Central memory CD8-positive, alpha-beta T cell (primary cell): ENCODE measurements at places on chromosomes 6 and 20.

GRCh38 chr6:3309391-3310050 is 50.8 kb downstream of the PSMG4 start:
- H3K4me1 ChIP-seq = no peaks in the 10 kb centered on the region
- H3K27ac ChIP-seq = no peak overlapping the region
- no peak for DNase-seq
- no peaks in the 10 kb centered on the region for H3K36me3 ChIP-seq
- no peak overlapping the region for H3K4me3 ChIP-seq

- peak; percentile 79 for DNase-seq
- H3K27me3 ChIP-seq = no peaks in the 10 kb centered on the region
- H3K36me3 ChIP-seq = peaks cover 15% of the 10 kb centered on the region
- peaks cover 44% of the 10 kb centered on the region for H3K4me1 ChIP-seq
- H3K27ac ChIP-seq = peak within 1 kb of the TSS; percentile 92
- H3K4me3 ChIP-seq = peak within 1 kb of the TSS; percentile 91
Observed at GRCh38 chr6:4776131-4776492, at the start of gene CDYL. TSS of gene CDYL (plus strand) at chr6:4776404. CDS start at chr6:4776784, 380 bp downstream.

DNA sequence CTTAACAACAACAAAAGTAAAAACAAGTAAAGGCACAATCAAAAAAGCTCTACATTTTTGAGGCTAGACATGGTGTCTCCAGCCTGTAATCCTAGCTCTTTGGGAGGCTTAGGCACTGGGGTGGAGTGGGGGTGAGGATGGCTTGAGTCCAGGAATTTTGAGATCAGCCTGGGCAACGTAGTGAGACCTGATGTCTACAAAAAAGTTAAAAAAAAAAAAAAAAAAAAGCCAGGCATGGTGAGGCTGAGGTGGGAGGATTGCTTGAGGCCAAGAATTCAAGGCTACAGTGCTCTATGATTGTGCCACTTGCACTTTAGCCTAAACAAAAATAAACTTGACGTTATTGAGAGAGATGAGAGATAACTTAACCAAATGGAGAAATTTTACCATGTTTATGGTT is 60.1 kb downstream of the QKI start:
- peak overlapping the region; percentile 42 for H3K27ac ChIP-seq
- H3K36me3 ChIP-seq = peaks cover 18% of the 10 kb centered on the region
- no peaks in the 10 kb centered on the region for H3K27me3 ChIP-seq

DNA sequence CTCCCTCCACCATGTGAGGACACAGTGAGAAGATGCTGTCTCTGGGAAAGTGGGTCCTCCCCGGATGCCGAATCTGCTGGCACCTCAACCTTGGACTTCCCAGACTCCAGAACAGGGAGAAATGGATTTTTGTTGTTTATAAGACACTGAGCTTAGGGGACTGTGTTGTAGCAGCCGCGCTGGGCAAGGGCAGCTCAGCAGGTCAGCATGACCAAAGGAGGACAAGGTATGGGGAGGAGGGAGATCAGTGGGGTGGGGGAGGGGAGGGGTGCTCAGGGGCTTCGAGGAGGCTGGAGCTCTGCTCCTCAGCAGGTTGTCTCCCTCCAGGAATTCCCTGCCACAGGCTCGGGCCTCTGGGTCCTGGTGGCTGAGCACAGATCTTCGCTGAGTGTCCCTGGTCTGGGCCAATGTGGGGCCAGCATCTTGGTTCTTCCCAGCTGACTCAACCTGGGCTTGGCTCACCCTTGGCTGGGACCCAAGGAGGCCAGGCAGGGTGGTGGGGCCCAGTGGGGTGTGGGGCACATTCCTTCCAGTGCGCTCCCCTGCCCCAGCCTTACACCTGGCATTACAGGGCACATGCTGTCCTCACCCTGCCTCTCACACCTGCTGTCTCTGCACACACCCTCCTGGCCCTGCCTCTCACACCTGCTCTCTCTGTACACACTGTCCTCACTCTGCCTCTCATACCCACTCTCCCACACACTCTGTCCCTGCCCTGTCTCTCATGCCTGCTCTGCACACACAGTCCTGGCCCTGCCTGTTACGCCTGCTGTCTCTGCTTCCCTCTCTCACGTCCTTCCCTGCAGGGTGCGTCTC is 107.3 kb downstream of the SYCP2 start:
- no peaks in the 10 kb centered on the region for H3K4me1 ChIP-seq
- no peaks in the 10 kb centered on the region for H3K36me3 ChIP-seq
- peaks cover 26% of the 10 kb centered on the region for H3K27me3 ChIP-seq
- DNase-seq = no peak
- no peak overlapping the region for H3K4me3 ChIP-seq
- no peak overlapping the region for H3K27ac ChIP-seq

DNA sequence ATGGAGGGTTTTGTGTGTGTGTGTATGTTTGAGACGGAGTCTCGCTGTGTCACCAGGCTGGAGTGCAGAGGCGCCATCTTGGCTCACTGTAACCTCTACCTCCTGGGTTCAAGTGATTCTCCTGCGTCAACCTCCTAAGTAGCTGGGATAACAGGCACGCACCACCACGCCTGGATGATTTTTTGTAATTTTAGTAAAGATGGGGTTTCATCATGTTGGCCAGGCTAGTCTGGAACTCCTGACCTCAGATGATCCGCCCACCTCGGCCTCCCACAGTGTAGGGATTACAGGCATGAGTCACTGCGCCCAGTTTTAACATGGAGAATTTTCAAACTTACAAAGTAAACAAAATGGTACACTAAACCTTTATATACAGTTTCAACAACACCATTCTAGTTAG is 22.8 kb downstream of the AMD1 start:
- H3K27ac ChIP-seq = no peak overlapping the region
- peaks cover 46% of the 10 kb centered on the region for H3K36me3 ChIP-seq
- no peak for DNase-seq
- H3K4me1 ChIP-seq = no peaks in the 10 kb centered on the region
- H3K27me3 ChIP-seq = no peaks in the 10 kb centered on the region

- peaks cover 82% of the 10 kb centered on the region for H3K27me3 ChIP-seq
- no peak overlapping the region for H3K27ac ChIP-seq
- H3K36me3 ChIP-seq = peaks cover 4% of the 10 kb centered on the region
- peaks cover 14% of the 10 kb centered on the region for H3K4me1 ChIP-seq
- H3K4me3 ChIP-seq = no peak overlapping the region
- DNase-seq = peak; percentile 38
Observed at GRCh38 chr6:159174263-159174969, 5.2 kb downstream of the FNDC1 start.

DNA sequence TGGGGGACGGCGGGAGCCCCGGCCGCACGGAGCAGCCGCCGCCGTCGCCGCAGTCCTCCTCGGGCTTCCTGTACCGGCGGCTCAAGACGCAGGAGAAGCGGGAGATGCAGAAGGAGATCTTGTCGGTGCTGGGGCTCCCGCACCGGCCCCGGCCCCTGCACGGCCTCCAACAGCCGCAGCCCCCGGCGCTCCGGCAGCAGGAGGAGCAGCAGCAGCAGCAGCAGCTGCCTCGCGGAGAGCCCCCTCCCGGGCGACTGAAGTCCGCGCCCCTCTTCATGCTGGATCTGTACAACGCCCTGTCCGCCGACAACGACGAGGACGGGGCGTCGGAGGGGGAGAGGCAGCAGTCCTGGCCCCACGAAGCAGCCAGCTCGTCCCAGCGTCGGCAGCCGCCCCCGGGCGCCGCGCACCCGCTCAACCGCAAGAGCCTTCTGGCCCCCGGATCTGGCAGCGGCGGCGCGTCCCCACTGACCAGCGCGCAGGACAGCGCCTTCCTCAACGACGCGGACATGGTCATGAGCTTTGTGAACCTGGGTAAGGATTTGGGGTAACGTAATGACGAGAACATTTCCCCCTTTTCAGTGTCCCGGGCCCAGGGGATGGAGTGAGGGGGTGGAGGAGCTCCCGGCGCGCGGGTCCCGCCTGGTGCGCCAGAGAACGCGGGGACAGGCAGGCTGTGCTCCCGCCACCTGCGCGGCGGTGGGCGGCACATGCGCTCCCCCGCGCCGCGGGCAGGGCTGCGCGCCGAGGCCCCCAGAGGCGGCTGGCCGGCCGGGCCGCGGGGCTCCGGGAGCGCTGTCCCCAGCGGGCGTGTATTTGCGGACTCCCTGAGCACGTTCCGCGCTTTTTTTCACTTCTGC is 1.4 kb downstream of the BMP6 start:
- H3K4me3 ChIP-seq = peak overlapping the region; percentile 46
- no peak for DNase-seq
- H3K27ac ChIP-seq = no peak overlapping the region

DNA sequence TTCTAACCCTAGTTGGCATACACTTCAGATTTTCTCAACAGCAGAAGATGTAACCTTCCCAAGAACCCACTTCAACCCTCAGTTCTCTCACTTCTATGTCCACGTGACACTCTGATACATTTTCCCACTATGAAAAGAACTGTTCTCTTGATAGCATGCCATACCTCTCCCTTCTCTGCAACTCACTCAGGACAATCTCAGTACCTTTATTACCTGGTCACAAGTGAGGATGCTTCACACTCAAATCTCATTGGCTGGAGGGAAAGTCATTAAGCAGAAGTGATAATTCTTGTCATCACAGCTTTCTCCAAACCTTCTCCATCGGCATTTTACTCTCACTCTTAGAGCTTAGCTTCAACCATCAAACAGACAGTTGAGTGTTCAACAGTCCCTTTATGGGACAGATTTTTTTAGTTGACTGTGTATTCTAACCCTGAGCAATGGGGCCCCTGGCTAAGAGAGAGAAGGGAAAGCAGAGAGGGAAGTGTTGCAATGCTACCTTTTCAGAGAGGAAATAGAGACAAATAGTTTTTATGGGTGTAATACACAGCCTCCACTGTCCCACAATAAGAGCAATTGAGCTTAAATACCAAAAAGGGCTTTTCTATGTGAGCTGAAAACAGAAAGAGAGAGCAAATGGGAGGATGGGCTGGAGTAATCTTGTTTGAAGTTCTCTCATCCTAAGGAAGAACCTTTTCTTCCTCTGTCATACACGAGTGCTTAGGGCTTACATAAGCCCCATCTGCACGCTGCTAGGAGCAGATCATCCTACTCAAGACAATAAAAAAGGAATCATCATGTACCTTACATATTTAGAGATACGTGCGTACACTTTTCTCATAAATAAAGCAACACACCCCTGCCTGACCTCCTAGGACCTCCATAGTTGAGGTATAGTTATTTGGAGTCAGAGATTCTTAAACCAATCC is 16.0 kb downstream of the HLA-DPA1 start:
- no peak overlapping the region for H3K27ac ChIP-seq
- H3K4me1 ChIP-seq = peaks cover 10% of the 10 kb centered on the region
- DNase-seq = no peak
- no peaks in the 10 kb centered on the region for H3K27me3 ChIP-seq

GRCh38 chr6:25617997-25618396 is 34.0 kb upstream of the SCGN start:
- H3K27ac ChIP-seq = no peak overlapping the region
- H3K4me1 ChIP-seq = no peaks in the 10 kb centered on the region
- no peak for DNase-seq
- no peaks in the 10 kb centered on the region for H3K36me3 ChIP-seq

- H3K4me1 ChIP-seq = no peaks in the 10 kb centered on the region
- DNase-seq = no peak
- no peak overlapping the region for H3K4me3 ChIP-seq
- peaks cover 2% of the 10 kb centered on the region for H3K36me3 ChIP-seq
- no peaks in the 10 kb centered on the region for H3K27me3 ChIP-seq
Observed at GRCh38 chr6:157673596-157673995, 149.4 kb upstream of the SNX9 start.

- no peaks in the 10 kb centered on the region for H3K27me3 ChIP-seq
- no peaks in the 10 kb centered on the region for H3K36me3 ChIP-seq
- H3K27ac ChIP-seq = no peak overlapping the region
- no peaks in the 10 kb centered on the region for H3K4me1 ChIP-seq
- no peak for DNase-seq
- no peak overlapping the region for H3K4me3 ChIP-seq
Observed at GRCh38 chr20:9495701-9496100, 18.7 kb upstream of the LAMP5 start.

GRCh38 chr20:38114353-38114791 is 50.7 kb downstream of the TGM2 start:
- H3K27me3 ChIP-seq = no peaks in the 10 kb centered on the region
- H3K27ac ChIP-seq = no peak overlapping the region
- no peak for DNase-seq
- no peak overlapping the region for H3K4me3 ChIP-seq
- H3K36me3 ChIP-seq = no peaks in the 10 kb centered on the region

DNA sequence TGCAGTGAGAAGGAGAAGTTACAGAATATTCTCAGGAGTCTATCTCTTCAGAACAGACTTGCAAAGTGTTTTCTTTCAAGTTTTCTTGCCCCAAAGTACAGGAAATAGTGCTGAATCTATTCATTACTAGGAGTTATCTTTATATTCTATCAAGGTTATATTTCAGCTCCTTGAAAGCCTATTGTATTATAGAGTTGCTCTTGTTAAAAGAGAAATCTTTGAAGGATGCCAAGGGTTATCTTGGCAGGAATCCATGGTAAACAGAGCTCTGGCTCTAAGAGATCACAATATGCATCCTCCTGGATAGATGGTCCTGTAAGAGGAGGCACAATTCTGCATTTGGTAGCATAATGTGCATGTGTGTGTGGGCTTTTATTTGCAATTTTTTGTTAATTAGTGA is 21.2 kb upstream of the SNRPB2 start:
- H3K4me1 ChIP-seq = peaks cover 25% of the 10 kb centered on the region
- peak overlapping the region; percentile 25 for H3K4me3 ChIP-seq
- H3K36me3 ChIP-seq = no peaks in the 10 kb centered on the region
- peak overlapping the region; percentile 15 for H3K27ac ChIP-seq
- peaks cover 21% of the 10 kb centered on the region for H3K27me3 ChIP-seq
- no peak for DNase-seq

- DNase-seq = no peak
- peaks cover 34% of the 10 kb centered on the region for H3K27me3 ChIP-seq
- H3K4me1 ChIP-seq = no peaks in the 10 kb centered on the region
- no peak overlapping the region for H3K27ac ChIP-seq
Observed at GRCh38 chr6:17485181-17485580, 91.8 kb downstream of the CAP2 start.

DNA sequence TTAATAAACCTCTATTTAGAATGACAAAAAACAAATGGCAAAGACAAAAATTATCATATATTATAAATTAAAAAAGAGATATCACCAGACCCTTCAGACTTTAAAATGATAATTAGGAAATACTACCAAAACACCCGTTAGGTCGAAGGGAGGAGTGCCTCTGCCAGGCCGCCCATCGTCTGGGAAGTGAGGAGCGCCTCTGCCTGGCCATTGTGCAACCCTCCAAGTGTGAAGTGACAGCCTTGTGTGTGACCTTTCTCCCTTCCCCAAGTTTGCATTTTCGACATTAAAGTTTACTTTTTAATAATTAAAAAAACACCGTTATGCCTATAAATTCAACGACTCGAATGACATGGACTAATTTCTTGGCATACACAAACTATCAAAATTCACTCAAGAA is 64.5 kb upstream of the TASP1 start:
- peaks cover 3% of the 10 kb centered on the region for H3K36me3 ChIP-seq
- H3K4me3 ChIP-seq = no peak overlapping the region
- H3K4me1 ChIP-seq = no peaks in the 10 kb centered on the region
- H3K27ac ChIP-seq = no peak overlapping the region
- H3K27me3 ChIP-seq = peaks cover 27% of the 10 kb centered on the region

- no peaks in the 10 kb centered on the region for H3K36me3 ChIP-seq
- H3K27me3 ChIP-seq = peaks cover 21% of the 10 kb centered on the region
- no peak overlapping the region for H3K4me3 ChIP-seq
- DNase-seq = no peak
- no peaks in the 10 kb centered on the region for H3K4me1 ChIP-seq
Observed at GRCh38 chr6:148625609-148626008, 121.2 kb upstream of the UST start.

- no peak for DNase-seq
- H3K27ac ChIP-seq = no peak overlapping the region
- no peaks in the 10 kb centered on the region for H3K27me3 ChIP-seq
- no peaks in the 10 kb centered on the region for H3K4me1 ChIP-seq
Observed at GRCh38 chr20:54985091-54985490, 509.7 kb downstream of the DOK5 start.
